ENCODE measurements at places on chromosomes 5 and 9.

GRCh38 chr5:15183520-15183919, 311.9 kb upstream of the ANKH start:
- DNase-seq = no peak

GRCh38 chr9:112037281-112038016, 137.6 kb downstream of the SUSD1 start:
- no peak for DNase-seq

GRCh38 chr5:74767579-74767913, 497 bp downstream of the NSA2 start:
- DNase-seq = peak; percentile 66

DNA sequence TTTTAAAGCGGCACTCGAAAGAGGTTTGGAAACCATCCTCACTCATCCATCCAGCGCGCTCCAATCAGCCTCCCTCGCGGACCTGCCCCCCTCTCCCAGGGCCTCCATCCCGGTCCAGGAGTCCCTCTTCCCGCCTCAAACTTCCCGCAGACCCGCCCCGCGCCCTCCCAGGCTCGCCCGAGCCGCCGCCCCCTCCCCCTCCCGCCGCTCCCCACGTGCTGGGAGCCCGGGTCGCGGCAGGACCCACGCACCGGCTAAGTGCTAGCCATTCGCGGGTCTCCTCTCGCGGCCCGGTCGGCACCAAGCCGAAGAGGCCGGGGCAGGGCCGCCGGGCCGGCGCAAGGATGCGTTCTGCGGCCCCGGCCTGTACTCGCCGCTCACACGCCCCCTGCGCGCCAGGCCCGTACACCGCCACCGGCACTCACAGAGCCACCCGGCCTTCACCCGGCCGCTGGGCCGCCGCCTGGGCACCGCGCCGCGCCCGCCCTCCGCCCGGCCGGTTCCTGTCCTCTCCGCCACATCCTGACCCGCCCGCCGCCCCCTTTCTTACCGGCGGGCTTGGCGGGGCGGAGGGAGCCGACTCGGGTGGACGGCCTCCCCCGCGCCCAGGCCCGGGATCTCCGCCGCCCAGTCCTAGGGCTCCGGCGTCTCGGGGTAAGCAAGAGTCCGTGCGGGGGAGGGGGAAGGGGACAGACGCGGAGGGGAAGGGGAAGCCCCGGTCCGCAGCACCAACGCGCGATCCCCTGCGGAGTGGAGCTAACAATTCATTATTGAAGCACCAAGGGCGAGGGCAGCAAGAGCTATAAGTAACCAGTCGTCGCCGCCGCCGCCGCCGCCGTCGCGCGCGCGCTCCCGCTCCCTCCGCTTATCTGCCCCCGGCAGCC, 576 bp downstream of the CHD1 start:
- peak; percentile 83 for DNase-seq

- DNase-seq = no peak
These were observed 471.7 kb upstream of the TYRP1 start for GRCh38 chr9:12221470-12221869.

DNA sequence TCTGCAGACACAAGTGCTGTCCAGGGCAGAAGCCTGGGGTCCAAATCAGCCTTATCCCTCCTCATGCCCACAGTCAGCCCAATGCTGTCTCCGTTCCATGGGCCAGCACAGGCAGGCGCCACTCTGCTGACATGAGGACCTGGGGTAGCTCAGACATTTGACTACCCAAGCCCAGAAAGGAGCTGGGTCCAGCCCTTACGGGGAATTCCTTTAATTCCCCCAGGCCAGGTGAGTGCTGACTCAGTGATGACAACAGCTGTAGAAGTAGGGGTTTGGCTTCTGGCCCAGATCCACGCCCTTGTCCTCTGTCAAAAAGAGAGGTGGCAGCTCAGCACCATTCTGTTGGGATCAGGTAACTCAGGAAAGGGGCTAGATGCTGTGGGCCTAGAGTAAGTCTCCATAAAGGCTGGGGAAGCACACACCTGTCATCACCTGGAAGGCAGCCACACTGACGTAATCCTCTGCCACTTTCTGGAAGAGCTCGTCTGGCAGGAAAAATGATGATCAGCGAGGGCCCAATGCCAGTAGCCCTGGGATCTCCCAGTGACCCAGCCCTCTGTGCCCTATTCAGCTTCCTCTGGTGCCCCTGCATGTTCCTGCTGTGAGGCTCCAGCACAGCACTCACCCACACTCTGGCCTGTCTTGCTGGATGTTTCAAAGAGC, 1.9 kb downstream of the RAB24 start:
- peak; percentile 72 for DNase-seq

DNA sequence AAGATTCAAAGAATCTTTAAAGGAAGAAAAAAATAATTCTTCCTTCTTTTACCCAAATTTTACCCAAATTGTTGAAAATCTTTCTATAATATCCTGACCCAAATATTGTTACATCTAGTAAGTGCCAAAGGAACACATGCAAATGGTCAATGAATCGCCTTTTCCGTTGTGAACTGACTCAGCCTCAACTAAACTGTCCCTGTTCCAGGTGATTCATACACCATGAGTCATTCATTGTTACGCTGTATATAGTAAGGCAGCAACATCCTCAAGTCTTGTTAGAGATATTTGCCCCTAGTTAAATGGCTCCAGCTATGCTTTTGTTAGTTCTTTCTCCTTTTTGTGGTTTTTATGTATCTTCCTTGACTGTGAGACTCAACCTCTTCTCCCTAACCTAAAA, 9.7 kb downstream of the PTGER4 start:
- peak; percentile 69 for DNase-seq

GRCh38 chr5:169089343-169089742, 211.6 kb downstream of the SLIT3 start:
- no peak for DNase-seq

- no peak for DNase-seq
These were observed 72.6 kb downstream of the OXCT1 start for GRCh38 chr5:41797662-41798061.
